Stimulated activated CD8-positive, alpha-beta memory T cell treated with anti-CD3 and anti-CD28 coated beads, Interleukin-4, amount 100 ng/mL, for 48 hours (primary cell): ENCODE measurements at places on chromosomes 11 and 22.

- DNase-seq, result no peak
Measured at GRCh38 chr11:59678118-59678812, 9.4 kb upstream of the PATL1 start.

GRCh38 chr11:68916439-68916838, 12.7 kb downstream of the IGHMBP2 start:
- DNase-seq, result no peak

GRCh38 chr11:78801161-78801884, 226.7 kb upstream of the NARS2 start:
- DNase-seq, result no peak

DNA sequence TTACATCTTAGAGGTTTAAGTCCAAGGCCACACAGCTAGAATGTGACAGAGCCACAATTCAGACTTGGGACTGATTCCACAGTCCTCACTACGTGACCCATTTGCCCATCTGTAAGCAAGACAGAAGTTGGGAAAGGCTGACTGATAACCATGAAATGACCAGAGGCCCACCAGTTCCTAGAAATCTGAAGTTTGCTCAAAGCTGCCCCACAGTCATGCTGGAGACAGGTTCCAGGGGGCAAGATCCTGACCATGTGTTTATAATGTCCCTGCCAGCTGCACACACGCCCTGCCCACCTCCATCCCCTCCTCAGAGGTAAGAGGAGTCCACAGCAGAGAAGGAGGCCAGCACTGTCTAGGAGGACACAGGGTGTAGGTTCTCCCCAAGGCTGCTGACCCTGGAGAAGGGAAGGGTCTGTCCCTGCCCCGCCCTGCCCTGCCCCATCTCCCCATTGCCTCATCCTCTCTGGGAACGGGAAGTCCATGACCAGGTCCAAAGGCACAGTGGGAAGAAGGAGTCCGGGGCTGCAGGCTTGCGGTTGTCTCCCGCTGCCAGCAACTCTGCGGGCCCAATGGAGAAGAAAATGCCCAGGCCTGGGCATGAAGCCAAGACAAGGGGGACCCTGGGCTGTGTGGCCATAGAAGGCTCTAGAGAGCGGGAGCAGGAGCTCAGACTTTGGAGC, 11.9 kb upstream of the OAF start:
- no peak for DNase-seq

DNA sequence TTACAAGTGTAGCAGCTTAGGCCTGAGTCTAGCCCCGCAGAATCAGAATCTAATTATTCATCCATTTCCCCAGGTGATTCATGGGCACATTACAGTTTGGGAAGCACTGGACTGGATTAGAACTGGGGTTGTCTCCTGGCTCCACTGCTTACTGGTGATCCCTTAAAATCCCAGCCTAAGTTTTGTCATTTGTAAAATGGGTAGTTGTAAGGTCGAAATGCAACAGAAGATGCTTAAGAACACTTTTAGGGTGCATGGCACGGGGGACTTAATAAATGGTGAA, 1.3 kb downstream of the STX3 start:
- no peak for DNase-seq

GRCh38 chr11:46808799-46809431, 37.2 kb downstream of the CKAP5 start:
- no peak for DNase-seq

DNA sequence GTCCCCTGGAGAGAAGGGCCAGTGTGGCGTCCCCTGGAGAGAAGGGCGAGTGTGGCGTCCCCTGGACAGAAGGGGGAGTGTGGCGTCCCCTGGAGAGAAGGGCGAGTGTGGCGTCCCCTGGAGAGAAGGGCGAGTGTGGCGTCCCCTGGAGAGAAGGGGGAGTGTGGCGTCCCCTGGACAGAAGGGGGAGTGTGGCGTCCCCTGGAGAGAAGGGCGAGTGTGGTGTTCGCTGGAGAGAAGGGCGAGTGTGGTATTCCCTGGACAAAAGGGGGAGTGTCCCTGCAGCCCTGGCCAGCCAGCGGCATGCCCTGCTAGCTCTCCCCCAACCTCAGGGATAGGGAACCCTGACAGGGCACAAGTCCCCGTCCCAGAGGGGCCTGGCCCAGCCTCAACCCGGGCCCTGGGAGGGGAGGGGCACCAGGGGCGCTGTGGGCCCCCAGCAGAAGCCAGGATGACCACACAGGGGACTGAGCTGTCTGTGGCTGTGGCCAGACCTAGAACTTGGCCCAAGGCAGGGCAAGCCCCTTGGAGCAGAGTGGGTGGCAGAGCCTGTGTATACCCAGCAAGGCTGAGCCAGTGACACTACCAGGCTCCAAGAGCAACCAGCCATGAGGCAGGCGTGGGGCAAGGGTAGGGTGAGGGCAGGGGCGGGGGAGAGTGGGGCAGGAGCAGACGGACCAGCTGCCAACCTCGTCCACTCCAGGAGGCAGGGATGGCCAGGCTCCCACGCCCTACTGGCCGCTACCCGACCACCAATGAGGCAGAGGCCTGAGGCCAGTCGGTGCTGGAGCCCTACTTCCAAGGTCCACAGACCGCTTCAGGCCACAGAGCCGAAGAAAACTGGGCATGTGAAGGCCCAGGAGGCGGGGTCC, 4.2 kb downstream of the HRAS start:
- DNase-seq, result no peak

DNA sequence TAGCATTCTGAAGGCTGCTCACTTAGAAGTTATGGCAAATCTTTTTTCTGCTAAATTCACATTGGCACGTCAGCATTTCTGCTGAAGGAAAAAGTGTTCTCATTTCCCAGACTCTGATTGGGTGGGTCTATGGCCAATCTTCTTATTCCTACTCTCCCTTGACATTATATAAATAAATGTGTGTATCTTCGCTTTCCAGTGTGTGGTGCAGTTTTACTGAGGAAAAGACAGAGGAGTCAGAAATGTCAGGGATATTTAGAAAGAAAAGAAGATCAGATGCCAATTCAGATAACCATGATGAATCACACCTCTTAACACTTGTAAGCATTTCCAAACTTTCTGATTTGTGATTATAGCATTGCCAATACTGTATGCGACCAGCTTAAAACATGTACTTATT, 3.2 kb upstream of the BDNF start:
- no peak for DNase-seq

DNA sequence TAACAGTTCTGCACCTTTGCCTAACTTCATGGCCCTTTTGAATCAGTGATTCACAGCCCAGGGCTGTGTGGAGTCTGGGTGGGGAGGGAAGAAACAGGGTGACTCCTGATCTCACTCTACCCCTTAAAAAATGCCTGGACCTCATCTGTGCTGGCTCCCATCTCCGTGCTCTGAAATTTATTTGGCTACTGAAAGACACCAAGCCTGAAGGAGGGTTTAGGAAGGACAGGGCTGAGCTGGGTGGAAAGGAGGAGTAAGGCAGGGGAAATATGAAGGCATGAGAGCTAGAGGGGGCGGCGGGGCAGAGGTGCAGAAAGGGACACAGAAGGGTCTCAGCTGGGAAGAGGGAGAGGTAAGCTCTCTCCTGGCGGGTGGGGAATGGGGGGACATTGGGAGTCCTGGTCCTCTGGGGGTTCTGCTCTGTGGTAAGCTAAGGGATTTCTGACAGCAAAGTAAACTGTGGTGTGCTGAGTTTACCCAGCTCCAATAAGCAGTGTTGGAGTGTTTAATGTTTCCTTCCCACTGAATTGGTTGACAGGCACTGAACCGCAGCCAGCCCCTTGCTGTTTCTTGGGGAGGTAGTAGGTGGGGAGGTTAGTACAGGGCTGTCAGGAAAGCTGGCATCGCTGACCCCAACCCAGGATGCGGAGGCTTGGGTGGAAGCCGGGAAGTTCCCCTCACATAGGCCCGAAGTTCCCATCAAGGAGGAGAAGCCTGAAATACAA, 71.1 kb downstream of the RPUSD4 start:
- DNase-seq, result no peak

- DNase-seq, result no peak
Measured at GRCh38 chr22:32423664-32424063, 11.6 kb upstream of the RTCB start.

- DNase-seq, result no peak
Measured at GRCh38 chr22:48060266-48060665, 1297.8 kb downstream of the TBC1D22A start.

DNA sequence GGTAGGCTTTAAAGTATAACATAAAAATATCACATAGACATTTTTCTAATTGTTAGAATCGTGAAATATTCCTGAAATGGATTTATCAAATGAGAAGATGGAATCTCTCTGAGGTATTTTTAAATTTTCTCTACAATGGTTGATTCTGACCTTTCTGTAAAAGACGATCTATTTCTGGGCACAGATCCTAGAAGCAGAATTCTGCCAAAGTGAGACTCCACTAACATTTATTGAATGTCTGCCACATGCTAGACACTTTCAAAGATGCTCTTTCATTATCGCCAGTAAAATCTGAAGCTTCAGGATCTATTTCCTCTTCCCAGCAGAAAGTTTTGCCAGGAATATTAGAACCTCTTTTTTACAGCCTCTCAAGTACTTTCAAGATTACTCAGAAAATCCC, 64.1 kb upstream of the TMEM45B start:
- no peak for DNase-seq

DNA sequence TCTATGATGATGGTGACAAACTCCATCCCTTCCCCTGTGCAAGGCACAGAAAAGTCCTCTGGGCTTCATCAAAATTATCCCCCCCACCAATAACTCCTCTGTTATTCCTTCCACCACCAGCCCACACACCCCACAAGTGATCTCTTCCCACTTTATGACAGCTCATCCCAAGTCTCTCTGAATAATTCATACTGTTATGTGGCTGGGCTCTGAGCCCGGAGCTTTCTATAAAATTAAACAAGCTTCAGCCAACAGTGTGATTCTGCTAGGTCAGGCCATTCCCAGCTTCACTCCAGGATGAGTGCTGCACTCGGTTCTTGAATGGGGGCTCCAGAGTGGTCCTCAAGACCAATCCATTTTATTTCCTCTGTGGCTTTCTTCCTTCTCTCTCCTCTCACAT, 83.0 kb downstream of the INSC start:
- no peak for DNase-seq

DNA sequence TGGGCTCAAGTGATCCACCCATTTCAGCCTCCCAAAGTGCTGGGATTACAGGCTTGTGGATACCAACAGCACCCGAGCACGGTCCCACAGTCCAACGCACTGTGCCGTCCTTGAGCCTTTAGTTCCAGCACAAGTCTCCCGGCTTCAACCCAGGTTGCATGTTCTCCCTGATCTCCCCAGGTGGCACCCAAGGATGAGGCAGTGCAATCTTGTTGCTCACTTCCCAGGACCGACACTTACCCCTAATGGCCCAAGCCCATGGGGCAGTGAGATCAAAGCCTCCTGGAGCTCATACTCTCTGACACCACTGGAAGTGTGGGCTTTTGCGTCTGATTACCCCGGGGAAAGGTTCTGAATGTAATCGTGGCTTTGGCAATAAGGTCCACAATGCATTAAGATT, 3.5 kb downstream of the PRAME start:
- no peak for DNase-seq

GRCh38 chr11:134479206-134480135, 67.4 kb upstream of the B3GAT1 start:
- no peak for DNase-seq

DNA sequence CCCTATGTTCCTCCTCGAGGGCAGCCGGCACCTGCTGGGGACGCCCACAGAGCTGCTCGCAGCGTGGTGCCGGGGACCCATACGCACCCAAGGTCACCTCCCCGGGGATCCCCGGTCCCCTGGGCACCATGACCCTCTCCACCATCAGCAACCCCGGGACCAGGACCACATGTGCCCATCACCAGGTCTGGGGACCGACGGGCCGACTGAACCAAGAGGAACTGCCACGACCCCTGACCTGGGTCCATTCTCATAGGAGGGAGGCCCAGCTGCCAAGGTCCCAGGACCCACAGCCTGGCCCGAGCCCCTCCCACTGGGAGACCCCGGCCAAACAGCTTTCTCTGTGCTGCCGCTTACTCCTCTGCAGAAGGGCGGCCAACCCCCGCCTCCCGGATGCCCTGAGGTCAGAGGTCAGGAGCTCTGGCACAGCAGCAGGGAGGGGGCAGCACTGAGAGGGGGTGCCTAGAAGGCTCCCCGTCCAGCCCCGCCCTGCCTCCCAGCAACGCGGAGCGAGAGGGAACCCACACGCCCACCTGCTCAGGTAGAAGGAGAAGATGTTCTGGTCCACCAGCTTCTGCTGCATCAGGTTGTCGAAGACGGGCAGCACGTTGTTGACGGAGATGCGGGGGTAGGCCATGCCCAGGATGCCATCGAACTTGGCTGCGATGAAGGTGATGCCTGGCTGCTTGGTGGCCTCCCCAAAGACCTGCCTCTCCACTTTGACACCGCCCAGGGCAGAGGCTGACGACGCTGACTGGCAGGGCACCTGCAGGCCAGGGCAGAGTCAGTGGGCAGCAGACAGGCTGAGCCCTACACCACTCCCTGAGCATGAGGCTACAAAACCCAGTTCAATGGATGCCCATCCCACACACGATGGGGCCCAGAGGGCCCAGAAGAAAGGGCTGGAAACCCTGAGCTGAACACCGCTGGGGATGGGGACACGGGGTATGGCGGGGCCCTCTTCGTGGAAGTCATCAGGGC, 6.6 kb downstream of the CTSD start:
- DNase-seq, result no peak

DNA sequence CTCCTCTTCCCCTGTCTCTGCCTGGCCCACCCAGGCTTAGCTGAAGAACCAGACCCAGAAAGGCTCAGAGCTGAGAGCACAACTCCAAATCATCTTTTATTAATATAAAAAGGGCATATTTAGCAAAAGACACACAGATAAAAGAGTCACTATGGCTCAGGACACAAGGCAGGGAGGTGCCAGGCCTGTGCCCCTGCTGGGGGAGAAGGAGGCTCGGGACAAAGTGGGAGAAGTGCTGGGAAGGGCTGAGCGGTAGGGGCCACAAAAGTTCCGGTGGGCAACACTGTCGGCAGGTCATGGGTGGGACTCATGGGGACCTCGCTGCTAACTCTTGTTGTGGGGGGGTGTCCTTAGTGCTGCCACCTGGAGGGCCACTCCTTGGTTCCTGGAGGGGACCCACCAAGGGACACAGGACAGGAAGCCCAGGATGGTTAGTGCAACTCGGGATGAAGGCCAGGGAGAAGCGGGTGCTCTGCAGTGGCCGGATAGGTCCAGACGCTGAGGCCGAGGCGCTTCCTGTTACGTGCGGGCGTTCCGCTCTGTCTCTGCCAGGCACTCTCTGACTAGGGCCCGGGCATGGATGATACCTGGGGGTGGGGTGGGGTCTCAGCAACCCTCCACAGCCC, 1.4 kb upstream of the PITPNM1 start:
- DNase-seq, result peak; percentile 39

- no peak for DNase-seq
Measured at GRCh38 chr22:42277988-42278776, 7.7 kb upstream of the TCF20 start.

DNA sequence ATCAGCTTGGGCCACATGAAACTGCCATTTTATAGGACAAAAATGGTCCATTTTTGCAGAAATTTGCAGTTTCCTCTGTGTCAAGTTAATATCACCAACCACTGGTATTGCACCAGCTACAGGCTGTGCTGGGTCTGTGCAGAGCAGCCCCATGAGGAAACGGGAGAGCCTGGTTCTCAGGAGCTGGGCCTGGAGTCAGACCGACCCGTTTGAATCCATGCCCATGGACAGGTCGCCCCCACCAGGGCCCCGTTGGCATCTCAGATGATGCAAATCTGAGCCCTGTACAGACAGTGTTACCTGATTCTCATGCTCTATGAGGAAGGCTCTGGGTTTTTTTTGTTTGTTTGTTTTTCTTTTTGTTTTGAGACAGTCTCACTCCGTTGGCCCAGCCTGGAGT, 9.8 kb upstream of the SEC14L6 start:
- DNase-seq, result no peak

- DNase-seq, result no peak
Measured at GRCh38 chr22:20965104-20965887, 1.8 kb upstream of the AIFM3 start.
